ENCODE measurements at places on chromosomes 6 and 20.

DNA sequence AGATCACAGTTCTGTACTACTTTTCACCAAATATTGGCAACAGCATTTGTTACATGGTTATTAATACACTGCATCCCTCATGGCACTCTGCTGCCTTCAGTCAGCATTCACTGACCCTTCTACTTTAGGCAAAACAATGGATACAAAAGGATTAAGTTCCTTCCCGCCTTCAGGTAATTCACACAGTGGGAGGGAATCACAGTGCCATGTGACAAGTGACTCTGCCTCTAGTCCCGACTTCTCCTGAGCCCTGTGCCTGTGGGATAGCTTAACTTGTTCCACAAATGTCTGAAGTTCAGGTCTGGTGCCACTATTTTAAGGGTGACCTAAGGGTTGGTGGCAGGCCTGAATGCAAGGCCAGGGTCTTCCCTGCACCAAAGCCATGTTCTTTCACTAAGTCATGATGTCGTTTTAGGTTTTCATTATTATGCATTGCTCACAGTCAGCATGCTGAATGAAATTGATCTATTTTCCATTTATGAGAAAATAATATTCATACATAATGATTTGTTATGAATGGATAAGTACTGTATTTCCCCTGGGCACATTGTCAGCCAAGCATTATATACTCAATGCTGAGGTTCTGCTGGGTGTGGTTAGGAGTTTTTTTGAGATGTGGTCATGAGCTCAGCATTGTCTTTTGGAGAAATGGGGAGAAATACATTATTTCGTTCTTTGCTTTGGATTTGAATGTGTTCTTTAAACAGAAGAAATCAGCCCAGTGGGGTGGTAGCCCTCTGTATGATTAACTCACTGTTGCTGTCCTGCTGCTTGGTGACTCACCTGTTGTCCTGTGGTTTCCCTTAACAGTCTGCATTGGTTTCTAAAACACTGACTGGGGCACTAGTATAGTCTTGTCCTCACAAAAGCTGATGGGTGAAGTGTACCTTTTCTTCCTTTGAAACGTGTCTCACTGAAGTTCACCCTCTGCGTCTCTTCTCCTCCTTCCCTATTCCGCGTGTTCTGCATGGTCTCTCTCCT is 66.4 kb downstream of the AFDN start:
- no peak for DNase-seq

- DNase-seq, result no peak
Observed at GRCh38 chr6:12064131-12064530, 52.0 kb downstream of the HIVEP1 start.

GRCh38 chr6:163543321-163543720 is 128.8 kb downstream of the QKI start:
- no peak for DNase-seq

GRCh38 chr6:85402071-85402470 is 47.8 kb upstream of the NT5E start:
- no peak for DNase-seq

GRCh38 chr20:31835977-31836852 is 9.2 kb downstream of the FOXS1 start:
- no peak for DNase-seq

GRCh38 chr6:17962436-17963031 is 24.9 kb downstream of the KIF13A start:
- no peak for DNase-seq

GRCh38 chr6:55049866-55050265 is 124.4 kb upstream of the HCRTR2 start:
- DNase-seq, result no peak

DNA sequence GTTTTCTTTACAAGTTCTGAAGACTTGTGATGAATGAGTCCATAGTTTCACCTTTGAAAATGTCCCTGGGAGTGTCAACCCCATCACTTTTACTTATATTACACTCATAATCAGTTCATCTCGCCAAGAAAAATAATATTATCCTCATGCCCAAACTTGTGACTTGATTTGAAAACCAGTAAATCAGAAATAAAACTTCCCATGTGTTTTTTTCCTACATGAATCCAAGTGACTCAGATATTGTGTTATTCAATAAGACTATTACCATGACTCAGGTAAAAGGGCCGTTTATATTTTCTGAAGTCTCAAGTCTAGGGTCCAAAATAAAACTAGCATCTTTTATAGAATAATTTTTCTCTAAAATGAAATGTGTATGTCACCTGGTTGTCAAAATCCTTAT is 15.8 kb upstream of the CYP24A1 start:
- DNase-seq, result no peak

DNA sequence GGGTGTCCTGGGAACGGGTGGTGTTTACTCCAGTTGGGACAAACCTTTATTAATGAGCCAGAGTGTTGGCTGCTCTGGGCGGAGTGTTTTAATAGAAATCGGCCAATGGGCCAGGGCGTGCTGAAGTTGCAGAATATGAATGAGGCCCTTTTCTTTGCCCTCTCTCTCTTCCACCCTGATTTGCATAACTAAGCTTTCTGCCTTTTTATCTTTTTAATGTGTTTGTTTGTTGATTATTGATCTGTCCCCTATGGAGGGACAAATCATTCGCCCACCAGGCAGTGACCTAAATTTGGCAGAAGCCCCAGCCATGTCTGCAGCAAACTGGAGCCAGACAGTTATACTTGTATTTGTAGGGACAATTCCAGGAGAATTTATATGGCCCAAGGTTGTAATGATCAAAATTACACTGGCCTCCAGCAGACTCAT is 420.9 kb downstream of the PREX1 start:
- no peak for DNase-seq

DNA sequence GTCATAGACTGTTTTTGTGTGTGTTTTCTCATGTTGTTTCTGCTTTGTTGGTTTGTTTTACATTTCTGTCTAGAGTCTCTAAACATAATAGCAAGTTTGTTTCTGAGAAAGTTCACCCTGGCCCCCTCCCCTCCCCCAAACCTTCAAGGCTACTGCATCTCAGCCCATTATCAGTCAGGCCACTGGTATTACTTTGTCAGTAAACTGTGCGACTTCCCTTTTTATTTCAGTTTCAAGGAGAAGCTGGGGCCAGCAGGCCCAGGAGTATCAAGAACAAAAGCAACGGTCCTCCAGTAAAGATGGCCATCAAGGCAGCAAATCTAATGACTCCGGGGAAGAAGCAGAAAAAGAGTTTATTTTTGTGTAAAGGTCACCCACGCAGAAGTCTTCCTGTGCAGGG is 32.8 kb upstream of the SCGN start:
- no peak for DNase-seq

DNA sequence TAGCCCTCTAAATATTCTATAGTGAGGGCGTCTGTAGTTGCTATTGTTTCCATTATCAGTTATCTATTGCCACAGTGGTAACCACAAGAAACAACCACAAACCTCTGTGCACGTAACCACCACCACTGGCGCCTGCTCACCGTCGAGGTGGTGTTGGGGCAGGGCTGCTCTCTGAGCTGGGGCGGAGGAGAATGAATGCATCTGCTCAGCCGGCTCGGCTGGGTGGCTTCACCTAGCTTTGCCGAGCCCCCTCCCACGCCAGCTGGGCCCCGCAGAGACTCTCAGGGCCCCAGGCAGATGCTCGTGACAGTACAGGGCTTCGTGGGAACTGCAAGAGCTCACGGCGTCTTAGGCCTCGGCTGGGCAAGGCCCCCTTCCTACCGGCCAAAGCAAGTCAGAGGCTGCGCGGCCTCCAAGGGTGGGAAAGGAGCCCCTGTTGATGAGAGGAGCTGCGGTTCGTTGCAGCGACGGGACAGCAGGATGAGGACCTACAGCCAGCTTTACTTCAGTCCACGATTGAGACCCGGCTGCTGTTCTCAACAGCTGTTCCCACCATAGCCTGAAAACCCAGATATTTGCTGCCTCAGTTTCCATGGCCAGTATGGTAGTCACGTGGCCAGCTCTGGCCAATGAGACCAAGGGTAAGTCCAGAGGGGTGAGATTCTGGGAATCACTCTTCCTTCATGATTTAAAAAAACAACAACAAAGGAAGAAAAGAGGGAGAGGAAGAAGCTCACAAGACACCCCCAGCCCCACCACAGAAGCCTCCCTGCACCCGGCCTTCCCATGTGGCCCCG is 120.2 kb upstream of the AFDN start:
- DNase-seq, result no peak

GRCh38 chr6:163531122-163531521 is 116.6 kb downstream of the QKI start:
- no peak for DNase-seq

GRCh38 chr6:108353853-108354252 is 59.0 kb downstream of the AFG1L start:
- DNase-seq, result no peak

DNA sequence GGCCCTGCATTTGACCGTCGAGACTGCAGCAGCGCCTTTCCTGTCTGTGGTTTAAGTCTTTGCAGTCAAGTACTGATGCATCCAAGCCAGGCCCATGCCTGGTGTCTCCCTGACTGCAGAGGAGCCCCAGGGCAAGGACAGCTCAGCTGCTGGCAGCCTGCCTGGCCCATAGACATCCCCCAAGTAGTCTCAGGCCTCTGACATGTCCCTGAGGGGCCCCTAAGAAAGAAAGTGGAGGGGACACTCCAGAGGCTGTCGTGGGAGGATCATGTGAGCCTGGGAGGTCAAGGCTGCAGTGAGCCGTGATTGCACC is 18.0 kb downstream of the HRH3 start:
- DNase-seq, result no peak

DNA sequence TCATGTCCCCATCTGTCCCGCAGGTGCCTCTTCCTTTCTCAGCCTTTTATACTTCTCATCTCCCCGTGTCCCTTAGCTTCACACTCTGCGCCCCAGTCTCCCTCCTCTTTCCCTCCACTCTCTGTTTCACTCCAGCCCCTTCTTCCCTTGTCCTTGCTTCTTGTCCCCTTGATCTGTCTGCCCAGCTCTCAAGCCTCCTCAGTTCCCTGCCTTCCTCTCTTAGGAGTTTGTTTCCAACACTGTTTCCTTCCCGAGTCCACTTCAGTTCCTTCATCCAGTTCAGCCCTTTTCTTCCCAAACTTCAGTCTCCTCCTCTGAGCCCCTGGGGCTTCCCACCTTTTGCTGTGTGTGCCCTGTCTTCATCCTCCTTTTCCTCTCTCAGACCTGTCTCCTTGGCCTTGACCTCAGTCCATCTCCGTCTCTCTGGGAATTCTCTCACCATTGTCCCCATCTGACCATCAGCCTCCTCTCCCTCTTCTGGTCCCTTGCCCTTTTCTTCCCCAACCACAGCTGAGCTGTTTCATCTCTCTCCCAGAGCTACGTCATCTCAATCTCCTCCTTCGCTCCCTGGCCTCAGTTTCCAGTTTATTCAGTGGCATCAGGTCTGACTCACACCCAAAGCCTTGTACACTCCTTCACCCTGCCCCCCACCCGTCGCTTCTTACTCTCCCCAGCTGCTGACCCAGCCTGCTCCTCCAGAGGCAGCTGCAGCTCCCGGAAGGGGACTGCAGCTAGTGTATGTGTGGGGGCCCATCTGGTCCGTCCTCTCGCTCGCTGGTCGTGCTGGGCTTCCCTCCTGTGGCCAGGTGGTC is 2.7 kb upstream of the DDR1 start:
- DNase-seq, result no peak

DNA sequence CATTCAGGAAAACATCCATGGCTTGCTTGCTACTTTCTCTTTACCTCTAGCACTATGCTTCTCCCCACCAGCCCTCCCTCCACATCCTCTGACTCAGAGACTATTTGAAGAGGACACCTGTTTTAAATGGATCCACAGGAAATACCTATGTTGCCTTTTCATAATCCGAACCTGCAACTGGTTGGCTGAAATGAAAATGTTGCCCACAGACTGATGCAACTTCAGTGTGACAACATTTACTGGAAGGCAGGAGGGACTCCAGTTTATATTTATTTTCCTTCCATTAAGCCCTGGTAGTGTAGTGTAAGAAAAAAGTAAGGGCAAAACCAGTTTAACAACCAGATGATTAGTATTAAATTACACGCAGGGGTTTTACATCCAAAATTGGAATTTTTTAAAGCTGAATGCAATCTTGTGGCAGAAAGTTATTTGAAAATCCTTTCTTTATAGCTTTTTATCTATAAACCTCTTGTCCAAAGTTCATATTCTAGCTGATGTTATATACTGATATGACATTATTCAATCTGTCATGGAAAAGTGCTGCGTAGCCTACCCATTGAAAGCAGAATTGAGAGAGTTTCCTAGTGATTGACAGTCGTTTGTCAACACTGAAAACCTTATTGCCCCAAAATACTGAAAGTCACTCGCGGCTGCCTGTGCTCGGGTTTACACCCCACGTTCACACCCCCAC is 881 bp upstream of the AIG1 start:
- DNase-seq, result no peak

DNA sequence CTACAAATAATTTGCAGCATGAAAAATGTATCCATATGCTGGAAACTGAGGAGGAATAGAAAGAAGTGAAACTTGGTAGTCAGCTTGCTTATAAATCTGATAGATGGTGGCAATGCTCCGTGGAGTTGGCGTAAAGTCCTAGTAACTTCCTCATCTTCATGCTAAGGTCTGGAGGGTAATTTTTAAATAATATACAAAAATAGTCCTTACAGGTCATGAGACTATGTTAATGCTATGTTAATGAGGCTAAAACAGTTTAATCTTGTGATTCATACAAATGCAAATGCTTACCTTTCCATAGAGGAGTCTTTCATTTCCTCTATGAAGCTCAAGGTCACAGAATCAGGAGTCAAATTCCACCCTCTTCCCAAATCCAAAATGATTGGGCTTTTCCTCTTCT is 9.4 kb upstream of the CRIP3 start:
- DNase-seq, result no peak

DNA sequence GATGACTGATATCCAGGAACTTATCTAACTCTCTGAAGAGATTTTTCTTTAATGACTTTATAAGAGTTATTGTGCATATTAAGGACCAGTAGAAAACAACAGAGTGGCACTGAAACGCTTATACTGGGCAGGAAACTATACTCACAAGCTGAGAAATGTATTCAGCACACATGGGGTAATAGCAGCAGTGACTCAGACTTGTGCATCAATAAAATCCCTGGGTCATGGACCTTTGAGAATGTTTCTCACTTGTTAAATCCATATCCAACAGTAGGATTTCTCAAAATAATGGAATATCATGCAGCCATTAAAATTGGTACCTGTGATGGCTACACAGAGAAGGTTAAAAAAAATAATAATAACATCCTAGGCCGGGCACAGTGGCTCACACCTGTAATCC is 219.5 kb downstream of the BTBD9 start:
- no peak for DNase-seq

- no peak for DNase-seq
Observed at GRCh38 chr20:1939270-1939595, 44.0 kb downstream of the SIRPA start.

DNA sequence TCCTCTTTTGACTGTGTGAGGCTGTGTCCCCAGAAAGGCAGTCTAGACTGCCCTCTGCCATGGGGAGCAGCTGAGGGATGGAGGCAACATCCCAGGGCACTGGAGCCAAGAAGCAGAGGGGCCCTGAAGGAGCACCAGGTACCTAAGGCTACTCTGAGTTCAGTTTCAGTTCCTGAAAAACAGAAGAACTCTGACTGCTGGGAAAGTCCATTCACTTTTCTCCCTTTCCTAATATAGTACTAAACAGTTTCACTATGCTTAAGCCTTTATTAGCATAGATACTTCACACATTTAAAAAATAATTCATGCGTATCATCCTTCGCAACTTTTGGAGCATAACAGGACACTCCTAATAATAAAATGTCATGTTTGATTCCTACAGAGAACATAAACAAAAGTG is 130.0 kb downstream of the FOXC1 start:
- DNase-seq, result no peak

Data from SK-N-MC (cell line).